NCI-H2107 (cell line): ENCODE measurements at places on chromosomes 5 and 9.

GRCh38 chr9:132168851-132169250 lies 7.0 kb downstream of the NTNG2 start:
- DNase-seq = no peak

DNA sequence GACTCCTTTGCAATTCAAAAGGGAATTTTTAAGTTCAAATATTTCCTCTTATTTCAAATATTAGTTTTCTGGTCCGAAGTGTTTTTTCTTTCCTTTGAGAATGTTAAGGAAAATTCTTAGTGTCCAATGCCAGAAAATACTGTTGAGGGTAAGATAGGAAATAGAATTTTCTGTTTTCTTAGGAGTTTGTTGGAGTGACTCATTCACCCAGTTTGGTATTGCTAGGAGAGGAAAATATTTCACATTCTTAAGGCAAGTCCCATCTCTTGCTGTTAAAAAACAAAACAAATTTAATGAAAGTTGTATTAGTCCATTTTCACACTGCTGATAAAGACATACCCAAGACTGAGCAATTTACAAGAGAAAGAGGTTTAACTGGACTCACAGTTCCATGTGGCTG lies 349.2 kb upstream of the ADAMTSL1 start:
- DNase-seq = no peak

DNA sequence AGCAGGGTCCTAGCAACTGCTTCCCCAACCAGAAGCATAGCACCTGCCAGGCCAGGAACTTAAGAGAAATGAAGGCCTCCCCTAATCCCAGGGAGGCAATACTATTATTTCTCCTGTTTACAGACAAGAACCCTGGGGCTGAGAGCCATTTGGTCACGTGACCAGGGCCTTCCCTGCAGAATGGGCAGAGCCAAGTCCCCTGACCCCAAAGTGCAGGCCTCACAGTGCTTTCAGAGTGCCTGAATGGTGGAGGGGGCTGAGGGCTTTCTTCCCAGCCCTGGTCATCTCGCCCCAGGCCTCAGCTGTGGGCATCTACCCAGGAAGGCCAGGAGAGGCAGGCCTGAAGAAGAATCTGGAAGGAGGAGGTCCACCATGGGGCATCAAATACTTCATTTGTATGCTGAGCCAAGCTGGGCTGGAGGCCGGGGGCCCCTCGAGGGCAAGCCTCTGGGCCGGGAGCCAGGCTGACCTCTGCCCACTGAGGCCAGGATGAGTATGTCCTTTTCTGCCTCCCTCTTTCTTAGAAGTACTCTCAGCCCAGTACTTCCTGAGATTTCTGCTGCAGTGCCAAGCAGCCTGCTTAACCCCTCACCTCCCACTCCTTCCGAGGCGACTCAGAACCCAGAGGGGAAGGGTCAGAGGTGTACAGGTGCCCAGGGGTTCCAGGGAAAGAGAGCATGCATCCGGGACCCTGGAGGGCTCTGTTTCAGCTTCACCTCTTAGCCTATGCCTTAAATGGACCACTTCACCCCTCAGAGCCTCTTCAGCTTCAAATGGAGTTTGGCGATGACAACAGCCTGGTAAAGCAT lies 18.9 kb upstream of the DUSP1 start:
- DNase-seq = no peak

GRCh38 chr5:163496286-163496685 lies 9.1 kb upstream of the MAT2B start:
- no peak for DNase-seq

DNA sequence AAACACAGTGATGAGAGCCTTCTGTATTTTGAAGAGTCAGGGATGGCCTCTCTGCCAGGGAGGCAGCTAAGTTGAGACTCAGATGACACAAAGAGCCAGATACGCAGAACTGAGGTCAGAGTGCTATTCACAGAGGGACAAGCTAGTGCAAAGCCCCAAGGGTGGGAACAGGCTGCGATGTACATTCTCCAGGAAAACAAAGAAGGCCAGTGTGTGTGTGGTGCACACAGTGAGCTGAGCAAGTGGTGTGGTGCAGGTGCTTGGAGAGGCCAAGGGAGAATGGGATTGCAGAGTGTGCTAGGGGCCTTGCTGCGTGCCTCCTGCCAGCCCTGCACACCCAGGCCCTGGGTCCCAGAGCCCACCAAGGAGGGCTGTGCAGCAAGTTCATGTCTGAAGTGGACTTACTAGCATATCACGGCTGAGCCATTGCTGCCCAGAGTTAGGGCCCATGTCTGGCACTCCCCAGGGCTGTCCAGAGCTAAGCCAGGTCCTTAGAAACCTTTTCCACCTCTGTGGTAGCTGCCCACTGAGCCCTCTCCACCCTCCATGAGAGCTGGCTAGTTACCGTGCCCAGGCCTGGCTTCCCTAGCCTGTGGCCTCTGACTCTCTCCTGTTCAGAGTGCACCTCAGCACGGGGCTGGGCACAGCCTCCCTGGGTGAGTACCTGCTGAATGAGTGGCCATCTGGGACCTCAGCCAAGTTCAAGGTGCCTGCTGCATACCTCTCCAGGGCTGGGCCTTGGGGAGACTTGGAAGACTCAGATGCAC lies 9.3 kb downstream of the SLC25A48 start:
- DNase-seq = no peak

- DNase-seq = no peak
Observed at GRCh38 chr5:14753947-14754346, 89.4 kb downstream of the OTULIN start.

DNA sequence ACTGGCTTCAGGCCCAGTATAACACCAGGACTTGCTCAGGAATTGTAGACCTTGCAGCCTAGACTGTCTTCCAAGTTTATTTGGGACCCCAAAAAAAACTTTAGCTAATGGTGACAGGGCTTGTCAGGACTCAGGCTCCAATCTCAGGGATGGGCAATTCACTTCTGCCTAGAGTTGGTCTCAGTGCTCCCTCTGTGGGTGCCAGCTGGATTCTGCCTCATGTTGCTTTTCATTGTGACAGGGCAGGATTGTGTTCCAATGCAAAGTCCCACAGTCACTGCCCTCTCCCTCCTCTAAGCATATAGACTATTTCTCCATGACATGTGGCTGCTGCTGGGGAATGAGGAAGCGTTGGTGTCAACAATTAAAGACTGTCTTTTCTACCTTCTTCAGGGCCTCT lies 174.7 kb downstream of the CYLC2 start:
- DNase-seq = no peak

GRCh38 chr5:125408448-125409233 lies 662.2 kb upstream of the ZNF608 start:
- DNase-seq = no peak

- no peak for DNase-seq
Observed at GRCh38 chr5:146336197-146336596, 2.4 kb upstream of the POU4F3 start.

DNA sequence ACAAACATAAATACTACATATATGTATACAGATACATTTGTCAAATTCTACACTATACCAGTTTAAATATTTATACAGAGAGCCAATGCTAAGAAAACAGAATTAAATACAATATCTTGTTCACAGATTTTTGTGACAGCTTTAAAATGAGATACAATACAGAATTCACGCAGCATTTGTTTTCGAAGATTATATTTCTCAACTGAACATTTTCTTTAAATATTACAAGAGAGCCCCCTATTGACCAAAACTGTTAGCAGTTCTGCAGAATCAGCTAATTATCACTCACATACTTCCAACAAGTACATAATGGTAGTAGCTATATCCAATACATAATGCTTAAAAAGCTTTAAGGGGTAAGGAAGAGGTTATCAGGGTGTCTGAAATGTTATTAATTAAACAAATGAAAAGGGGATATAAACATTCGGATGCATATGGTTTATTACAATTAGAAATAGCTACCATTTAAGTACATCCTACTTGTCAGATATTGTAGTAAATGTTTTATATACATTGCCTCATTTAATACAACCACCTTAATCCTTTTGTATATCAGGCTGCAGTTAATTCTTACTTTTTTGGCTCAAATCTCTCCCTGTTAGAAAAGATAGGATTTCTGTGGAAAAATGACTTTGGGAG lies 31.7 kb downstream of the ZDHHC21 start:
- no peak for DNase-seq

DNA sequence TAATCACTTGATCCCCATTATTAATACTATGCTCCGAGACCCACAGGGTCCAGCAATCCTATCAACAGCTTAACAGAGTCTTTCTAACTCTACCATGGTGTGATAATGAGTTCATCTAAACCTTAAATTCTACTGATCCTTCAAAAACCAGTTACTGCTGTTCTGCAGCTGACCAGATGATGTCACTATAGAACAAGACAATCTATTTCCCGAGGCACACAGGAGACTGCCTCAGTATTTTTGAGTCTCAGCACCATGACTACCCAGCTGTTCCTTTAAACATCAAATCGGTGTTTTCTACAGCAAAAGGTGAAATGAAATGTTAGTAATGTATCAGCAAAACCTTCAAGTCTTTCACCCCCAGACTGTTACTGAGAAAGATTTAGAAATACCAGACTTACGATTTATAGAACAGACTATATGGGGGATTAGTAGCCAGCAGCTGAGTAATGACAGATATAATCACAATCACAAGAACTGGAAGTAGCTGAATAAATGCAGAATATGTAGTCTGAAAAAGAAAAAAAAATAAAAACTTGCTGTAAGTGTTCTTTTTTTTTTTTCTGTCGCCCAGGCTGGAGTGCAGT lies 16.9 kb downstream of the DNAJC18 start:
- DNase-seq = peak; percentile 35

- DNase-seq = no peak
Observed at GRCh38 chr5:93874080-93874479, 132.7 kb upstream of the POU5F2 start.

DNA sequence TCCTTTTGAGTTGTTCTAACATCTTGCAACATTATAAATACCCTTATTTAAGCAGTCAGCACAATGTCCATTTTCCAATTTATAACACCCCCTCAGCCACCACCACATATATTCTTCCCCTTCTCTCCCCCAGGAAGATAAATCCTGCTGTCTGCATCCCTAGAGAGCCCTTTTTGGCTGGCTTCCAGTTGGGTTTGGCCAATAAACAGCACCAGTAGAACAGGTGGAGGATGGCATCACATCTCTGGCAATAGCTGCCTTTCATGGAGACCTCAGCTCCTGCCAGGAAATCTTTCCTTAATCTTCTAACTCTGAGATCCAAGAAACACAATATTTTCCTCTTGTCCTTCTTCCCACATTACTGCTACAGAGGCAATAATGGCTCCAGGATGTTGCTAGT lies 53.7 kb downstream of the TRIM36 start:
- no peak for DNase-seq

GRCh38 chr9:11269036-11269435 lies 656.2 kb upstream of the PTPRD start:
- DNase-seq = no peak

DNA sequence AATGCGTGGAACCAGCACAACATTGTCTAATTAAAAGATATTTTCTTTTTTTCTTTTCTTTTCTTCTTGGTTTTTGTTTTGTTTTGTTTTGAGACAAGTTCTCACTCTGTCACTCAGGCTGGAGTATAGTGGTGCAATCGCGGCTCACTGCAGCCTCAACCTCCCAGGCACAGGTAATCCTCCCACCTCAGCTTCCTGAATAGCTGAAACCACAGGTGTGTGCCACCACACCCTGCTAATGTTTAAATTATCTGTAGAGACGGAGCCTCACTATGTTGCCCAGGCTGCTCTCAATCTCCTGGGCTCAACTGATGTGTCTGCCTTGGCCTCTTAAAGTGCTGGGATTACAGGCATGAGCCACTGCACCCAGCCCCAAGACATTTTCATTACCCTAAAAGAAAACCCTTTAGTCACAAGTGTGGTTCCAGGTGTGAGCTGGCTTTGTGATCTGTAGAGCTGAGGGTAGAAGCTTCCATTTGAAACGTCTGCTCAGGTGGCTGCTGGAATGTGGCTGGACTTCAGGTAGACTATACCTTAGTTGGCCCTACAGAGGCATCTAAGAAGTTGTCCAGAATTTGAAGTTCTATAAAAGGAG lies 19.1 kb upstream of the NEK6 start:
- DNase-seq = no peak

GRCh38 chr5:60677850-60678664 lies 21.9 kb downstream of the DEPDC1B start:
- peak; percentile 2 for DNase-seq

GRCh38 chr5:117263231-117263630 lies 688.6 kb upstream of the SEMA6A start:
- DNase-seq = no peak

DNA sequence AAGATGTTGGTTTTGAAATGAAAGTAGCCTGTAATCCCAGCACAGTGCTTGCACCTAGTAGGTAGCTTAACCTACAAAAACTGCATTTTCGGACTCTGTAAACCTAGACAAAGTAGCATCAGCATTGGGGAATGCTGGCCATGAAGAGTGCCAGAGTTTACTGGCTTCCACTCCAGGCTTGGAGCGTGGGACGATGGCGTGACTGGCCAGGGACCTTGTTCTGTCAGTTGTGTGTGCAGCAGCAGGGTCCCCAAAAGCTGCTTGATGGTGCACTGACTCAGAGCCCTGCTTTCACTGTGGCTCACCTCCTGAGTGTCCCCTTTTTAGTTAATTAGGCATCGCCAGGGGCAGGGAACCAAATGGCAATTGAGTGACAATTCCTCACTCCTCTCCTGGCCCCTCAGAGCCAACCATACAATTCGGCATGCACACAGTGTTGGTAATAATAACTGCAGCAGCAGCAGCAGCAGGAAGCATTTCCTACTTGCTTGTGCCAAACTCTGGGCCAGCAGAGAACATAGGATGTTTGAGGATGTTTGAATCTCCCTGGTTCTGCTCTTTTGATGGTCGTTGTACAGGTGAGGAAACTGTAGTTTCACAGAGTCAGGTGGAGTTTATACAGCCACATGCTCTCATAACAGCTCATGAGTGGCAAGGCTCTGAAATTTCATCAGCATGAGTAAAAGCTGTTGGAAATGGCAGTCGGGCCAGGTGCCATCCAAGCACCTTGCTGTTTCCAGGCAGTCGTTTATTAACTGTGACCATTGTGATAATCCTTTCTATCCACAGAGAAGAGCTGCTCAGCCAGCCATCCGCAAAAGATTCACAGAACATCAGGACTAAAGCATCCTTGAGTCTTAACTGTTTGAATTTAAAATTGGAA lies 4.2 kb downstream of the UBE2QL1 start:
- peak; percentile 39 for DNase-seq

- no peak for DNase-seq
Observed at GRCh38 chr5:5198135-5198534, 58.0 kb downstream of the ADAMTS16 start.

GRCh38 chr9:11933926-11934325 lies 759.3 kb upstream of the TYRP1 start:
- no peak for DNase-seq

GRCh38 chr9:127423934-127424675 lies at the start of gene ZNF79:
ZNF79 (plus strand) TSS chr9:127424382; CDS start chr9:127424788, 406 bp downstream.
- DNase-seq = peak; percentile 70

DNA sequence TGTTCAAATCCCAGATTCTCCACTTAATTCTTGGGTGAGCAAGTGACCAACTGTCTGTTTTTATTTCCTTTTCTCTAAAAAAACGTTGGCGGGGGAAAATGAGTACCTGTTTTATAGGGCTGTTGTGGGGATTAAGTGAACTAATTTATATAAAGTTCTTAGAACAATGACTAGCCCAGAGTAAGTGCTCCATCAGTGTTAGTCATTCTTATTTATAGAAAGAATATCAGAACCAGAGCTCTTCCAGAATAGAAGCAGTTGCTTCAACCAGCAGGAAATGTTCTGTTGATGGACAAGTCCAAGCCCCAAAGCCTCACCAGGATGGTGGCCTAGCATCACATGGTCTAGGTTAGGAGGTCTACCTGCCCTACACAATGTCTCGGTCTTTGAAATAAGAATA lies 379.2 kb downstream of the ACTL7B start:
- DNase-seq = no peak

- DNase-seq = no peak
Observed at GRCh38 chr5:78830528-78831046, 154.5 kb downstream of the ARSB start.

- no peak for DNase-seq
Observed at GRCh38 chr9:71704796-71705195, 63.5 kb downstream of the CEMIP2 start.
